PC-9 (cell line): ENCODE measurements at places on chromosomes 2 and 18. TPM values are rescaled to one million over a fixed set of nuclear protein-coding genes. Genes with fewer than 3 reads are reported as not detected.

The POTEI gene
- not detected in 2 replicates for total RNA-seq

The ATG9A gene
- 56.0 and 64.5 TPM in 2 replicates for total RNA-seq

The TMEM185B gene
- 23.5 and 30.3 TPM in 2 replicates for total RNA-seq

The CAPN14 gene
- 0.35 TPM in 2 replicates for total RNA-seq

The CGREF1 gene
- 0.37 TPM in 1 of 2 replicates, not detected in the other for total RNA-seq

The NOSTRIN gene
- 0.48 and 0.68 TPM in 2 replicates for total RNA-seq

The CHAC2 gene
- 2.7 and 5.0 TPM in 2 replicates for total RNA-seq

The GLB1L gene
- total RNA-seq: 7.9 and 10.8 TPM in 2 replicates

The RAX gene
- not detected in 2 replicates for total RNA-seq

The UCN gene
- total RNA-seq: 2.8 and 4.6 TPM in 2 replicates

The IL36A gene
- total RNA-seq: not detected in 2 replicates

The DLX2 gene
- total RNA-seq: 0.65 and 0.76 TPM in 2 replicates

The KCNG3 gene
- total RNA-seq: 1.3 and 2.1 TPM in 2 replicates

The INHBB gene
- 50.0 and 57.5 TPM in 2 replicates for total RNA-seq

The MFSD2B gene
- total RNA-seq: 0.78 and 1.1 TPM in 2 replicates

The LCT gene
- total RNA-seq: not detected in 2 replicates

The KCNK3 gene
- 0.08 TPM in 1 of 2 replicates, not detected in the other for total RNA-seq

The MERTK gene
- total RNA-seq: 1.6 and 3.4 TPM in 2 replicates

The AGXT gene
- total RNA-seq: not detected in 2 replicates

The ADAM23 gene
- 8.9 and 12.0 TPM in 2 replicates for total RNA-seq

The MYO7B gene
- total RNA-seq: not detected in 2 replicates

The CYP26B1 gene
- 0.55 and 1.3 TPM in 2 replicates for total RNA-seq

The CXCR1 gene
- total RNA-seq: not detected in 2 replicates

The SKOR2 gene
- total RNA-seq: not detected in 2 replicates

The SLC9A4 gene
- 0.85 and 1.1 TPM in 2 replicates for total RNA-seq
